ENCODE measurements at places on chromosomes 1 and 21.
A peak's percentile ranks its signal among the peaks of the same experiment; 100 is the strongest.

DNA sequence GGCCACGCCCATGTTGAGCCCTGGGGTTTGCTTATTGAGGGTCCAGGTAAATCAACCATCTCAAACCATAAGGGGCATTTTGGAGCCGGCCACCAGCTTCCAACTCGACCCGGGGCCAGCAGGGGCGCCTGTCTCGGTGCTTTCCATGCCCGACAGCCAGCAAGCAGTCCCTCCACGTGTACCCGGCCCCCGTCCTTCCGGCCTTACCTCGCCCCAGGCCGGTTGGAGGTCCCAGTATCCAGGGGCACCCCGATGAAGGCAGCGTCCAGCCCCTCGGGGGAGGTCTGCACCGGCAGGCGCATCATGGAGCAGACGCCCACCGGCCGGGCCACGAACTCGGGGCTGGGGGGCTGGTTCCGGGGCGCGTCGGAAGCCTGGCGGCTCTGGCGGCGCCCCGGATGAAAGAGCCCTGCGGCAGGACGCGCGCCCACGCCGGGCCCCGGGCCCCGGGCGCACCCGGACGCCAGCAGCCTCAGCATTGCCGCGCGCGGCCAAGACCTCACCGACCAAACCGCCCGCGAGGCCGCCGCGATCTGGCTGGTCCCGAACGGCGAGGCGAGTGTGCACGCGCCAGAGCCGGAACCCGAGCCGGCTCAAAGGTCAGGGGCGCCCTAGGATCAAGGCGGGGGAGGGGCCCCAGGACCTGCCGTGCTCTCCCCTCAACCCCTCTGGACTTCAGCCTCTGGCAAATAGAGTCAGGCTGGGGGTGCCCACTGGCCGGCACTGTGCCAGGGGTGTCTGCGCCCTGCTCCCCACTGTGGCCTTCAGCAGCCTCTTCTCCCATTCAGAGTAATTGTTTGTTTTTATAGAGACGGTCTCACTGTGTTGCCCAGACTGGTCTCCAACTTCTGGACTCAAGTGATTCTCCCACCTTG, at the start of gene AGMAT:
Gene AGMAT (minus strand): TSS at position 563 of the 875 bp plus-strand sequence. CDS start 84 bp downstream, at position 479.
- no peaks in the 10 kb centered on the region for H3K36me3 ChIP-seq
- H3K27ac ChIP-seq, result no peak within 1 kb of the TSS
- DNase-seq, result peak; percentile 96
- peak within 1 kb of the TSS; percentile 71 for H3K4me3 ChIP-seq
- no peaks in the 10 kb centered on the region for H3K4me1 ChIP-seq
- H3K27me3 ChIP-seq, result no peaks in the 10 kb centered on the region

DNA sequence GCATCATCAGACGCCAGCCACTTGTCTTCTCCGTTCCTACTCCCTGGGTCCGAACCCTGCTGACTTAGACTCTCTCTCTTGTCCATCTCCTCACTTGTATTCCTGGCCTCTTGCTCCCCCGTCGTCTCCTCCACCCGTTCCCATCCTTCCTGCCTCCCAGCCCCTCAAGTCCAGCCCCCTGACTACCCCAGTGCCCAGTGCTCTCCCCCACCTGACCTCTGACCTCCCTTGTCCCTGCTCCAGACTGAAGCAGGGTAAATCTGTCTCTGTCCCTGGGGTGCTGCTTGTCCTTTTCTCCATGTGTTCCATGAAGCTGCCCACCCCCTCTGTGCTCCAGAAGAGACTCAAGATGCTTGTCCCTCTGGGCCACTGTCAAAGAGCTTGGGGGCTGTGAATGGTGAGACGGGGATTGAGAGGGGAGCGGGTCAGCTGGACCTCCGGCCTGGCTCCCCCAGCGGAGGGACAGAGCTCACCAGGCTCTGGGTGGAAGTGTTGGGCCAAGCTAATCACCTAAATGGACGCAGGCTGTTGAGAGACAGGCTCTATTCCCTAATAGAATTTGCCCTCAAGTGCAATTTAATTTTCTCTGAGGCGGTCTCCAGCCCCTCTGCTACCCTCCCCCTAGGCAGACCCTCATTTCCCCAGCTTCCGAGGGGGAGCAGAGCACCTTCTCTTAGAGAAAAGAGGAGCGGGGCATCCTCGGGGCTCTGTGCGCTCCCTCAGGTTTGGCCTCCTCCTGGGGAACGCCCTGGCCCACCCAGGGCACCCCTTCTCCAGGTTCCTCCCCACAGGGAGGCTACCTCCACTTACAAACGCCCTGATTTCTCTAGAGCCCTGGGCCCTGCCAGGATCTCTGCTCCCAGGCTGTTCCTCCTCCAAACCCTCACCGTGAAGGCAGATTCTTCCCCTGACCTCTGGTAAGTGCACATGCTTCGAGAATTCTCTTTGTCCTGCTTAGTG, 11.0 kb upstream of the LHX4 start:
- no peaks in the 10 kb centered on the region for H3K4me1 ChIP-seq
- H3K27ac ChIP-seq, result no peak overlapping the region
- peaks cover 30% of the 10 kb centered on the region for H3K27me3 ChIP-seq
- no peaks in the 10 kb centered on the region for H3K36me3 ChIP-seq
- no peak for DNase-seq
- no peak overlapping the region for H3K4me3 ChIP-seq

DNA sequence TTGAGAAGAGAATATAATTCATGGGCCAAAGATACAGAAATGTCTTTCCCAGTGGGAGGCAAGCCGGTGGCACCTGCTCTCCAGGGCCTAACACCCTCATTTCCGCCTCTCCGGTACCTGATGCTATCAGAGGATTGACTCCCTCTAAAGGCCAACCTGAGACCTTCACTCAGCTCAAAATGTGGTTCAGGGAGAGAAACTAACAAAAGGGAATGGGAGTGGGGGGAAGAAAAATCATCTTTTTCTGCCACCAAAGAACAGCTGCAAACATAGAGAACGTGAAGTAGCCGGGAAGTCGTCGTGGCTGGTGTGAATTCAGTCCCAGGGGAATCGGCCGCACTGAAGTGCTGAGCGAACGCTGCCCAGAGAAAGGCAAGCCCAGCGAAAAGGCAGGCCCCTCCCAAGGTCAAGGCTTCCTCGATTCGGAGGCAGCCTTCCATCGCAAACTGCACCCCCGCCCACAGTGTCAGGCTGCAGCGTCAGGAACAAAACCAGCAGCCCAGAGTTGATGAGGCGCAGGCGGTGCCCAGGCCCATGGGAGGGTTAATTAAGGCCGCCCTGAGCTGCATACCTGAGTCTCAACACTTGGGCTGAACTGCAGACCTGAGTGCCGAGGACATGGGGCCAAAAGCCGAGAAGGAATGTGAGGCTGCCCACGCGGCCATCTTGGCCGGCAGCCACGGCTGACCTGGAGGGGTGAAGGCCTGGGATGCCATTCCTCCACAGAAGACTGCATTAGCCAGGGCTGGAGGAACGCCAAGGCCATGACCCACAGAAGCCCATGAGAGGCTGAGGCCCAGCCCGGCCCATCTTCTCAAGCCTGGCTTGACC, 160.2 kb downstream of the PSMG1 start:
- peak; percentile 72 for DNase-seq
- H3K36me3 ChIP-seq, result no peaks in the 10 kb centered on the region
- no peaks in the 10 kb centered on the region for H3K27me3 ChIP-seq
- no peak overlapping the region for H3K27ac ChIP-seq
- no peak overlapping the region for H3K4me3 ChIP-seq

DNA sequence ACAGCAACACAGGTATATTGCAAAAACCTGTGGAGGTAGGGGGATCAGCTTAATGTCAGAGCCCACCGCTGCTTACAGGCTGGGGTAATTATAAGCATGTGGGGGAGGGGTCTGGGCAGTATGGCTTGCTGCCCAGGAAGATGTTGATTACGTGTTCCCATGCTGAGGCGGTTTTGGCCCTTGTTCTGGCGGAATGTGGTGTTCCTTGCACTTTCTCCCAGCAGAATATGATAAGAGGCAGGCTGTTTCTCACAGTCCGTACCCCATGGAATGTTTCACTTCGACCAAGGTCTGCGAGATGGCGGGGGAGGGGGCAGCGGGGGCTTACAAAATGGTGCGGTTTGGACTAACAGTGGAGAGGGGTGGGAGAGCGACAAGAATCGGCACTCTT, 9.8 kb upstream of the HPCAL4 start:
- DNase-seq, result peak; percentile 80
- H3K4me3 ChIP-seq, result no peak overlapping the region
- no peak overlapping the region for H3K27ac ChIP-seq
- H3K4me1 ChIP-seq, result peaks cover 3% of the 10 kb centered on the region
- no peaks in the 10 kb centered on the region for H3K36me3 ChIP-seq

- H3K27ac ChIP-seq, result no peak overlapping the region
- H3K4me1 ChIP-seq, result no peaks in the 10 kb centered on the region
- no peak overlapping the region for H3K4me3 ChIP-seq
- no peak for DNase-seq
- no peaks in the 10 kb centered on the region for H3K36me3 ChIP-seq
Observed at GRCh38 chr1:53527368-53527767, 68.2 kb downstream of the DMRTB1 start.

DNA sequence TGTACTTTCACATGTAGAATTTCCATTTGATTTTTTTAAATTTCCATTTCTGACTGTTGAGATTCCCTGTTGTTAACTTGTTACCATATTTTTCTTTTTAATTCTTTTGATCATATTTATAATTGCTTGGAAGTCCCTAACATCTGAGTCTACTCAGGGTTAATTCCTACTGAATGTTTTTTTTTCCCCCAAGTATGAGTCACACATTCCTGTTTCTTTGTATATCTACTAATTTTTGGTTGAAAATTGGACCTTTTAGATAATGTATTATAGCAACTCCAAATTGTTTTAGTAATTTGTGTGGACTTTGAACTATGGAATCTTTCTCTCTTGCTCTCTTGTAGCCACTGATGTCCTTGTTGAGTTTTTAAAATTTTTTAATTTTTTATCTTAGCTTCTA, 54.6 kb downstream of the STXBP3 start:
- no peaks in the 10 kb centered on the region for H3K27me3 ChIP-seq
- no peak for DNase-seq
- H3K4me1 ChIP-seq, result no peaks in the 10 kb centered on the region
- H3K4me3 ChIP-seq, result no peak overlapping the region

- H3K4me3 ChIP-seq, result no peak overlapping the region
- H3K27ac ChIP-seq, result no peak overlapping the region
Observed at GRCh38 chr1:75855010-75855409, 58.3 kb downstream of the MSH4 start.

DNA sequence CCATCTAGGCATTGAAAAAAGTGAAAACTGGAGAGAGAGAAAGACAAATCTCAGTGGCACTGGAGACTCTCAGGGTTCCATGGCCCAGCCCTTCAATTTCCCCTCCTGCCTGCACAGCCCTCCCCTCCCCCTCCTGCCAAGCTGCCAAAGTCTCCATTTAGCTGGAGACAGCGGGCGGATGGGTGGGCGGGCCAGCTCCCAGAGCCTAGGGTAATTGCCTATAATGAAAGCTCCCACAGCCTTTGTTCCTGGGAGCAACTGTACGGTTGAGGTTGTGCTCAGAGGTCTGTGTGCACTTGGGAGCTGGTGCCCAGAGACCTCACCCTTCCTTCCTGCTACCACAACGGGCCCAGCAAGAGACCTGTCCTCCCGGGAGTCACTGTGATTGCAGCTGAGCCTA, 89.6 kb downstream of the NAV1 start:
- no peaks in the 10 kb centered on the region for H3K27me3 ChIP-seq
- H3K4me3 ChIP-seq, result no peak overlapping the region
- DNase-seq, result no peak
- H3K4me1 ChIP-seq, result no peaks in the 10 kb centered on the region
- H3K36me3 ChIP-seq, result peaks cover 3% of the 10 kb centered on the region
- peak overlapping the region; percentile 60 for H3K27ac ChIP-seq

DNA sequence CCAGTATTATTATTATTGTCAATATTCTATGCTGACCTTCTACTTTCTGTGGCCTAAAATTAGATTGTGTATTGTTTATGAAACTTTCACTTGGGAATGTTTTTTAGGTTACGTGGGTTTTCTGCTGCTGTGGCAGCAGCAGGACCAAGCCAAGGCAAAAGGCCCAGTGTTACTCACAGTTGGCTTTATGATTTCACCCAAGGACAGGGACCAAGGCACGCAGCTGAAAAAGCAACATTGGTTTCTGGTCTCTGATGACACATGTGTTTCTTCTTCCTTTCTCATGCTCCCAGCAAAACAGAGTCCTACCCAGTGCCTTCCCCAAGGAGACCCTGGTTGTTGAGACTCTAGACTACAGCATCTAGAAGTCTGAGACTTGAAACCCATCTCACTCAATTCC, 413.7 kb downstream of the SETD4 start:
- H3K27ac ChIP-seq, result no peak overlapping the region
- no peaks in the 10 kb centered on the region for H3K27me3 ChIP-seq
- no peaks in the 10 kb centered on the region for H3K4me1 ChIP-seq
- H3K4me3 ChIP-seq, result no peak overlapping the region
- H3K36me3 ChIP-seq, result no peaks in the 10 kb centered on the region

GRCh38 chr1:55695552-55695951, 480.4 kb upstream of the USP24 start:
- H3K36me3 ChIP-seq, result no peaks in the 10 kb centered on the region
- peaks cover 6% of the 10 kb centered on the region for H3K4me1 ChIP-seq
- H3K27me3 ChIP-seq, result peaks cover 64% of the 10 kb centered on the region
- no peak overlapping the region for H3K27ac ChIP-seq
- no peak for DNase-seq

DNA sequence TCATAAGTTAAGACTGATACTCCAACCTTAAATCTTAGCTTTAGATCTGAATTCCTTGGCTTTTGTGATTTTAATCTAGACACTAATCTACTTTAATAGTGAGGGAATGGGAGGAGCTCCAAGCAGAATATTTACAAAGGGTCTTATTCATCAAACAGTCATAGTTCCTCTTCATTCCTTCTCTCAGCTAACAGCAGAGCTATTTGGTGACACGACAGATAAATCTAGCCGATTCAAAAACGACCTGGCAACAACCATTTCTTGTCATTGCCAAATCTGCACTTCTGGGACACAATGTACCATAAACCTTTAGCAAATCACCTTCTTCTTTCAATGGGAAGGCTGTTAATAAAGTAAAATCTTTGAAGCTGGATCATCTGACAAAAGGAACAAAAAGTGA, 52.8 kb upstream of the FOXD3 start:
- no peaks in the 10 kb centered on the region for H3K4me1 ChIP-seq
- H3K36me3 ChIP-seq, result no peaks in the 10 kb centered on the region
- no peak overlapping the region for H3K27ac ChIP-seq
- DNase-seq, result no peak
- no peak overlapping the region for H3K4me3 ChIP-seq

DNA sequence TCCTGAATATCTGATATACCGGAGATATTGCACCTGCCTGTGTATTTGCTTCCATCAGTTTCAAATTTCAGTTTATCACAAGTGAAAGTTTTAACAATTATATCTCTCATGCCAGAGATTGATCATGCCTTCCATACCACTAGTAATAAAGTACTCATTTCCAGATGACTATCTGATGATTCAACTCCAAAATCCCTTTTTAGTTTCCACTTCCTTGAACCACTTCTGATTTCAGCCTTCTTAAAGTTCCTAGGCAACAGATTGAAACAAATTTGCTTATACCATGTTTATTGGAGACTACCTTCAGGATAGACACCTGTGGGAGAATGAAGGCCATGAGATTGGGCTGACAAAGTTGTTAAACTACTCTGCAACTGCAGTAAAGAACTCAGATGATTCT, 21.5 kb upstream of the COL11A1 start:
- no peaks in the 10 kb centered on the region for H3K36me3 ChIP-seq
- no peak for DNase-seq
- H3K4me3 ChIP-seq, result no peak overlapping the region
- H3K27ac ChIP-seq, result no peak overlapping the region
- H3K4me1 ChIP-seq, result no peaks in the 10 kb centered on the region
